ENCODE measurements at places on chromosomes 12 and 14.

- no peak for DNase-seq
Observed at GRCh38 chr12:66058554-66058953, 72.0 kb downstream of the LLPH start.

GRCh38 chr14:67573228-67574010, 26.6 kb downstream of the PIGH start:
- DNase-seq = no peak

DNA sequence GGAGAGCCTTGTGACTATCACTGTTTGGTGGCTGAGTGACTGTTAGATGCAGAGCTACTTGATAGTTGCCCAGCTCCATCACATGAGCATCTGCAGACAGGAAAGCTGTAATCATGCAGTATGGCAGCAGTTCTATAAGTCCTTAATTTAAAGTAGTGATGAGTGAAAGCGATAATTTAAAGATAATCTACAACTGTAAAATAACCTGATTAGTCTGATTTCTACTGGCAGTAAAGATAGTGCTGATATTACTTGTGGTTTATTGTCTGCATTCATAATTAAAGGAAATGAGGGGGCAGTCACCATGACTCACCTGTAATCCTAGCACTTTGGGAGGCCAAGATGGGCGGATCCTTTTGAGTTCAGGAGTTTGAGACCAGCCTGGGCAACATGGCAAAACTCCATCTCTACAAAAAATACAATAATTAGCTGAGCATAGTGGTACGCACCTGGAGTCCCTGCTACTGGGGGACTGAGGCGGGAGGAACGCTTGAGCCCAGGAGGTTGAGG, 41.2 kb upstream of the PLEKHD1 start:
- DNase-seq = no peak

DNA sequence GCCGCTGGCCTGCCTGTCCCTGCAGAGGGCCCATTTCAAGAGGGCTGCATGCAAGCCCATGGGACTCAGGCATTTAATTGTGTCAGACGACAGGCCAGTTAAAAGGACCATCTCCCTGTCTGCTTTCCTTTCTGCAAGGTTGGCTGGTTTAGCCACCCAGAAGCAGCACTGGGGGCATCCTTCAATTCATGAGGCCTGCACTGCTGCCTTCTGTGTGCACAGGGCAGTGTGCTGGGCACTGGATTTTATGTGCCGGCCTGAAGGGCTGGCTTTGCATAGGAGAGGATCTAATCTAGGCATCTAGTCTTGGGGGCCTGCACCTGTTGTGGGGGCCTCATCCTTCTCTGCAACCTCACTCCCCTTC, 114.1 kb upstream of the FKBP4 start:
- no peak for DNase-seq

DNA sequence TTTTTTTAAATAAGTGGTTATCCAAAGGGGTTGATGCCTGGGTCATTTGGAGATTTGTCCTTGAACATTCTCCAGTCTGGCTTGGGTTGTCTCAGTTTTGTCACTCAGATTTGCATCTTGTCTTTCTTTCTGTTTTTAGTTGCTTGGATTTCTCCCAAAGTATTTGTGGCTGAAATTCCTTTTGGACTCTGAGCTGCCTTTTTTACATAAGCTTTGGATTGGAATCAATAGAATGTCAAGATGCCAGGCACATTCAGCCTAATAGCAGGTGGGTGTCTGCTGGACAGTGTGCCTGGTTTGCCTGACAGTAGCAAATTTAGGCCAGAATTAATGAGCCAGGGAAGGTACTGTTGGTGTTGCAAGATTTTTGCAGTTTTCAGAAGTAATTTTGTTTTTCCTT, 50.0 kb downstream of the FLRT2 start:
- DNase-seq = no peak

GRCh38 chr14:56463271-56463890, 116.2 kb upstream of the TMEM260 start:
- no peak for DNase-seq

DNA sequence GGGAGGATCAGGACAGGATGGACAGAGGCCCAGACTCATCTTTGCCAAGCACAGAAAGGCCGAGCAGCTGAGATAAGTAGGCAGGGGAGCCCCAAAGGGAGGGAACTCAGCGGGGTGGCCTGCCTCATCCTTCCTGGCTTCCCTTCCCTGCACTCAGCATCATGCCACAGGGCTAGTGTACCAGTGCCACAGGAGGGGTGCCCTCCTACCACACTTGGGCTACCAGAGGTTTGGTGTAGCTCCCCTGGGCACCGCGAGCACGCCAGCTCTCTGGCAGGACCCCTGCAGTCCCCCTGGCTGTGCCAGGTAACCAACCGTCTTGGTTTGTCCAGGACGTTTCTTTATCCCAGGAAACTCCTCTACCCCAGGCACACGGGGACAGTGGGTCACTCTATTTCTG, 123.5 kb downstream of the ESRRB start:
- DNase-seq = no peak

DNA sequence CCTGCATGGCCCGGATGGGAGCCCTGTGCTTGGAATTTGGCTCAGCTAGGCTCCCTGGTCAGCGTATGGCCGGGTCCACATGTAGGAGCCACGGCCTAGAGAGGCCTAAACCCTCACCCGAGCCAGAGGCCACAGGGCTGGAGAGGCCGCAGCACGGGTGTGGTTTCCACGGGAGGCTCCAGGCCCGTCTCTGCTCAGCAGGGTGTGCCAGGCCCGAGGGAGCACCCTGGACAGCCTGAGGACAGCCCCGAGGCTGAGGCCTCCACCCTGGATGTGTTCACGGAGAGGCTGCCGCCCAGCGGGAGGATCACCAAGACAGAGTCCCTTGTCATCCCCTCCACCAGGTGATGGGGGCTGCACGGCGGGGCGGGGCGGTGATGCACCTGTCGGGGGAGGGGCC, 17.6 kb upstream of the TEX22 start:
- DNase-seq = no peak

DNA sequence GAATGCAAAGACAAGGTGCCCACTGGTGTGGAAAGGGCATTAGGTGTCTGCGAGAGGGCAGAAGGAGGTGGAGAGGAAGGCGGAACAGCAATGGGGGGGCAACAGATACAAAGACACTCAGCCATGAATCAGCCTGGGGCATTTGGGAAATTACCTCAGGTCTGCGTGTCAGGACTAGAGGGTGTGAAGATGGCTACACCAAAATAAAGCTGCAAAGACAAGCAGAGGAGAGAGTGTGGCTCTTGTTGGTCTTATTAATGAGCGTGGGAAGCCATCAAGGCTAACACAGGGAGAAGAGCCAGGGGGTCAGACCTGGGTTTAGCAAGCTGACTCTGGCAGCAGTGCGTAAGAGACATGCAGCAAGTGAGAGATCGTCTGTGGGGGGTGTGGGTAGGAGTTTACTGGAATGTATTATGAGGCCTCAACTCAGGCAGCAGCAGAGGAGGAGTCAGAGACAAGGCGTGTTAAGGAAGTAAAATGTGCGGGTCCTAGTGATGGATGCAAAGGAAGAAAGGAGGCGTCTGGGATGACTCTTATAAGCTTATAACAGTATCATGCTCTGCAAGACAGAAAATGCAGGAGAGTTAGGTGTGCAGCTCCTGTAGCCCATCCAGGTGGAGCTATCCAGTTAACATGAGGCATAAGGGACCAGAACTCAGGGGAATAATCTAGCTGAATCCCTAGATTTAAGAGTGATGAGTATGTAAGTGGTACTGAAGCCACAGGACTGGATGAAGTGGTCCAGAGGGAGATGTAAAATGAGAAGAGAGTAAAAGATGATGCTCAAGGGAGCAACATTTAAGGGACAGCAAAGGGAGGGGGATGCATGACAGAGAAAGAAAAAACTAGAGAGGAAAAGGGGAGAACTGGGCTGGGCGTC, 50.4 kb downstream of the KCNK10 start:
- DNase-seq = no peak

DNA sequence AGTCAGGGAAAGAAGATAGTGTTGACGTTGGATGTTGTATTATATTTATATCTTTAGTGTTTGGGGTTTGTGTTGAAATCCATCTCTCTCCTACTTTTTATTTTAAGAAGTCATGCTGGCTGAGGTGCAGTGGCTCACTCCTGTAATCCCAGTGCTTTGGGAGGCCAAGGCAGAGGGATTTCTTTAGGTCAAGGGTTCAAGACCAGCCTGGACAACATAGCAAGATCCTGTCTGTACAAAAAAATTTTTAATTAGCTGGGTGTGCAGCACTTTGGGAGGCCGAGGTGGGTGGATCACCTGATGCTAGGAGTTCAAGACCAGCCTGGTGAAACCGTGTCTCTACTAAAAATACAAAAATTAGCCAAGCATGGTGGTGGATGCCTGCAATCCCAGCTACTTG, 23.9 kb downstream of the A2ML1 start:
- DNase-seq = no peak

DNA sequence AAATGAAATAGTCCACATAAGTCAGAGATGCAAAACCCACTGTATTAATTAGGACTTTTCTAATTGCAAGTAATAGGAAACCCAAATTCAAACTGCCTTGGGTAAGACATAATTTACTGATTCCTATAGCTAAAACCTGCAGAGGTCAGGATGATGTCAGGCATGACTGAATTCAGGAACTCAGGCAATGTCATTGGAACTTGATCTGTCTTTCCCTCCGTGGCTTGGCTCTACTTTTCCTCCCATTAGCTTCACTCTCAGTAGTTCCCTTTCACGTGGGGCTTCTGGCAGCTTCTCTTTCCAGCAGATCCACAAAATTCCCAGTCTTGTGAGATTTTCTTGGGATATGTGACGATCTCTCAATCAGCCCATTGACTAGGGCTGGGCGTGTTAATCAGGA, 2.4 kb upstream of the JDP2 start:
- no peak for DNase-seq

- no peak for DNase-seq
Observed at GRCh38 chr14:89660166-89660565, 243.1 kb upstream of the FOXN3 start.

DNA sequence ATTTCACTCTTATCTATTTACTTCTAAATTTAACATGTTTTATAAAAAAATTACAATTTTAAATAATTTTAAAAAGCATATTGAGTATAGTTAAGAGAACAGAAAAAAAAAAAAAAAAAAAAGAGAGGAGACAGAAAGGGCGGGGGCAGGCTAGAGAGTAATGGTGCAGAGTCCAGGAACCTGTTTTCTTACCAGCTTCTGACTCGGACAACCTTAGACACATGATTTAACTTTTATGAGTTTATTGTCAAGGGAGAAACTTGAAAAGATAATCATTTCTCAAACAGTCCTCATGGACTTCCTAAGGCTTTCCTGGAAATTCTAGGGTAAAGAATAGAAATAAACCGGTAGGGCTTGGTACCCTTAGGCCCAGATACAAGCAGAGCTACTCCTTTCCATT, 84.3 kb downstream of the RPS6KA5 start:
- DNase-seq = no peak

DNA sequence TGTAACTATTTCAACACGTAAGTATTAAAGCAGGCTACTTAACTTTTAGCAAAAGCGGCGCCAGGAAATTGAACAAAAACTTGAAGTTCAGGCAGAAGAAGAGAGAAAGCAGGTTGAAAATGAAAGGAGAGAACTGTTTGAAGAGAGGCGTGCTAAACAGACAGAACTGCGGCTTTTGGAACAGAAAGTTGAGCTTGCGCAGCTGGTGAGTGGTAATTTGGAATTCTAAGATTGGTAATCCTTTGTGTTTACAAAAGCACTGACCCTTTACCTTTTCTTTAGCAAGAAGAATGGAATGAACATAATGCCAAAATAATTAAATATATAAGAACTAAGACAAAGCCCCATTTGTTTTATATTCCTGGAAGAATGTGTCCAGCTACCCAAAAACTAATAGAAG, 4.0 kb downstream of the PNN start:
- DNase-seq = no peak

DNA sequence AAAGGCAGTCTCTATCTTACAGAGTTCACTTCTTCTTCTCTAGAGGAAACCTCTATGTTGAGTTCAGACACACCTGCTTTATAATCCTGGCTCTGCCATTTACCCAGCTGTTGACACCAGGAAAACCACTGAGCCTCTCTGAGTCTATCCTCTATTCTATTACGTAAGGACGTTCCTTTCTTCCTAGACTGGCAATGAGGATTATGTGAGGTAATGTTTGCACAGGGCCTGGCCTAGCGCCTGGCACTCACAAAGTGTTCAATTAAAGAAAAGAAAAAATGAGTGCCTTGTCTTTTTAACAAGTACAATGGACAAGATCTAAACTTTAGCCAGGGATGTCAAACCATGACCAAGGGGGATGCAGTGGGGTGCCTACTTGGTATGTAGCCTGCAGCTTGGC, 641.9 kb upstream of the TBX3 start:
- DNase-seq = no peak

DNA sequence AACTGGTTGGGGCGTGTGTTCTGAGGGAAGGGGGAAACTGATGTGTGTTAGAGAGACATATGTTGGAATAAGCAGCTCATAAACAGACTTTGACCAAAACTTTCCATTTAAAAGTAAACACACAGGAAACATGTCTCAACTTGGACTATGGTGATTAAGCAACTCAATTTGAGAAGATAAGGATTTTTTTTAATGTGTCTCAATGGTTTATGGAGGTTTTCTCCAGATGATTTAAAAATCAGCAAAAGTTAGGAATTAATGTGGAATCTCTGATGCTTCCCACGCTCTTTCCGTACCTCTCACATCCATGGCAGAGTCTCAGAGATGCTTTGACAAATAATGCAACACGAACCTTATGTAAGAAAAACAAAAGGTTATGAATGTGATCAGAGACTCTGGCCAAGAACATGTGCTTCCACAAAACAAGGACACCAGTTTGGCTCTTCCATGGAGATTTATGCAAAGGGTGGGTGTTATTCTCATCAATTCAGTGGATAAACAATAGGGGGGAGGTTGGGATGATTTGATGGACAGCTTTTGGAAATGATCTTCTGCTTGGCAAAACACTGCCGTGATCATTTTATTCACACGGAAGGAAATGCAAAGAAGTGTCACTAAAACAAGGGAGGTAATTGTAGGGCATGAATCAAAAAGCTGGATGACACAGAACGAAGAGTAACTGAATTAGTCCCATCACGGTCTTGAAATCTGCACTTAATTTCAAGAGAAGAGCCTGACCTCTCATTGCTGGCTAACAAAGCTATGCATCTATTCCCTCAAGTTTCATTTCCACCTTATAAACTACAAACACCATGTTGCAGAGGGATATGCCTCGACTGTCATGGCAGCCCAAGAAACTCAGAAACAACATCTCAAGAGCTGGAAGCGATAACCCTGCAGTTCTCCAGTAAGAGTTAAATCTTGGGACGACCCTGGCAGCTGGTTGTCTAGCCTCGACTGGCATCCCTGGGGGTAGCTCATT, 76.5 kb downstream of the FOXN3 start:
- DNase-seq = no peak
